Activated T-helper 1 cell treated with anti-CD3 and anti-CD28 coated beads, Interleukin-12 subunit alpha, Interleukin-12 subunit beta, Interleukin-2, Interleukin-4 antibody, amounts not matched to agents 30 ng/mL and 10 ng/mL and 1 ng/mL, durations not matched to agents 14 hours and 24 hours and 36 hours (primary cell): ENCODE measurements at places on chromosomes 3 and 15. TPM values are rescaled to one million over a fixed set of nuclear protein-coding genes. Genes with fewer than 3 reads are reported as not detected.

The FOXL2 gene
- not detected in 2 replicates for total RNA-seq

The CTXN2 gene
- total RNA-seq: not detected in 2 replicates

The TERB2 gene
- total RNA-seq: not detected in 2 replicates

The QTRT2 gene
- 54.9 and 57.6 TPM in 2 replicates for total RNA-seq

The ACY1 gene
- total RNA-seq: 58.0 and 58.5 TPM in 2 replicates

The P3H2 gene
- not detected in 2 replicates for total RNA-seq

The RLBP1 gene
- total RNA-seq: not detected in 2 replicates

The RAMAC gene
- 26.1 and 27.3 TPM in 2 replicates for total RNA-seq

The IL17RE gene
- total RNA-seq: 3.2 and 3.5 TPM in 2 replicates
